Lower leg skin (tissue), 4 donors: ENCODE measurements at places on chromosomes 5 and 9. TPM values are rescaled to one million over a fixed set of nuclear protein-coding genes. Genes with fewer than 3 reads are reported as not detected.

The ZNF608 gene
- 3.8 TPM for total RNA-seq

The RFX3 gene
- 6.5 TPM for total RNA-seq

GRCh38 chr9:103798620-103799019 is 295.5 kb upstream of the SMC2 start:
- no peak for DNase-seq

The ISOC1 gene
- 38.7 TPM for total RNA-seq

DNA sequence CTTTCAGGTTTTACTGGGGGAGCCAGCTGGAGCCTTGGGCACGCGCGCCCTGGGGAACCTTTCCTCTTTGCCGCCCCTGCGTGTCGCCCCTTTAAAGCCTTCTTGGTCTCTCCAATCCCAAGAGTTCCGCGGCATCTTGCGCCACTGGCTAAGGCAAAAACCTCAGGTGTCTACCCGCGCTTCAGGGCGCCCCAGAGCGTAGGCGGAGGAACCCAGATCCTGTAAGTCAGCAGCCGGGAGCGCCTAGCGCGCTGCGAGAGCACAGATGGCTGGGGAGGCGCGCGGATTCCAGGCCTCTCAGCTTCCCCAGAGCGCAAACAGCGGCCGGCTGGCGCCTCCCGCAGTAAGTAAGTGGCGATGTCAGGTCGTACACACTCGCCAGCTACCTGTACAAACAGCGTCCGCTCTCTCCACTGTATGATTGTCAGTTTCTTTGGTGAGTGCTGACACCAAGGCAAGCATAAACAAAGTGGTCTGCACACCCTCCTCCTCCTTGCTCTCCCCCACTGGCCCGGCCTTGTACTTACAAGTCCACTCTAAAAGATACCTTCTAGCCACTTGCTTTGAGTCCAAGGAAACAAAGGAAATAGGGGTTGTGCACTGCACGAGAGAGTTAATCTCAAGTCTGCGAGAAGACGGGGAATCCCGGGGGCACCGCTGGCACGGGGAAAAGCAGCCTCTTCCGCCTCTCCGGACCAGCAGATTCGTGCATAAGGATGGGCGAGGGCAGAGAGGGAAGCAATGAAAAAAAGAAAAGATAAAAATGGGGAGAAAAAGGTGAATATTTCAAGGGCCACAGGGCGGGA is 2.9 kb downstream of the HTR1A start:
- peak; percentile 70 for DNase-seq
